ENCODE measurements at places on chromosomes 5 and 9.

- DNase-seq = no peak
These were observed 264.8 kb upstream of the TRIM32 start for GRCh38 chr9:116422119-116422979.

DNA sequence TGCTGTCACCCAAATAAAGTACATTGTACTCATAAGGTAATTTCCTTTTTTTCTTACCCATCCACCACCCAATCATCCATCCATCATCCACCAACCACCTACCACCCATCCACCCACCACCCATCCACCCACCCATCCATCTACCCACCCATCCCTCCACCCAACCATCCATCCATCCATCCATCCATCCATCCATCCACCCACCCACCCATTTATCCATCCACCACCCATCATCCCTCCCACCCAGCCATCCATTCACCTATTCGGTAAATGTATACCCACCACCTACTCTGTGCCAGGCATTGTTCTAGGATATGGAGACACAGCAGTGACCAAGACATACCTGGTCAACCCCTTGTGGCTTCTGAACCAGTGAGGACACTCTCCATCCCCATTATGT, 25.1 kb downstream of the MGAT1 start:
- no peak for DNase-seq

DNA sequence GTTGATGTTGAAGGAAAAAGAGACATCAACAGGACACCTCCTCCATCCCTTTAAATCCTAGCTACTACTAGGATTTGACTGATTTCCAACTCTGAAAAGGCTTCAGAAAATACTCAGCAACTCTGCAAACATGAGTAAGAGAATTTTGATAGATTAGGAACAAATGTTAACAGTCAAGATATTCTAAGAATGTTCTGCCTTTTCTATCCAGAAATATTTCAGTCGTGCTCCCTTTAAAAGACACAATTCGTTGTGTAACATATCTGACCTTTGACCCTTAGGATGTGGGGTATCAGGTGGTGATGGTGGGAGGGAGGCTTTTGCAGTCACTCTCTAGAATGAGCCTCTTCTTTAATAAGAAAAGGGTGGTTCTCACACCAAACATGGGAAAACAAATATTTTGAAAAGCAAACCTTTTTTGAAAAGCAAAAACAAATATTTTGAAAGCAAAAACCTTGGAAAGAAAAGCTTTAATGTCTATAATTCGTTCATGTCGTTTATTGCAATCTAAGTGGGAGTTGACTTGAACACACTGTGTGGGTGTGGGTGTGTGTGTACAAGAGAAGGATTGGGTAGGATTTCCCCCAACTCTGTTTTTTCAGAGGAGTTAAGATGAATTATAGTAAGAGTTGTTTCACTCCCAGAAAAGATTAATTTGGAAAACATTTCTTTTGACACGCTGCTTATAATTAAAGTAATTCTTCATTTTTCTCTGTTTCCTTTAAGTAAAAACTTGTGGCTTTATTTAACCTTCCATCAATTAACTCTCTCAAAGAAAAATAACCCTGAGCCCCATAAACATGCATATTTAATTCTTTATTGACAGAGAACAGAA, 152.8 kb downstream of the TMEM167A start:
- no peak for DNase-seq

GRCh38 chr5:78509145-78509865, 139.3 kb downstream of the LHFPL2 start:
- no peak for DNase-seq

DNA sequence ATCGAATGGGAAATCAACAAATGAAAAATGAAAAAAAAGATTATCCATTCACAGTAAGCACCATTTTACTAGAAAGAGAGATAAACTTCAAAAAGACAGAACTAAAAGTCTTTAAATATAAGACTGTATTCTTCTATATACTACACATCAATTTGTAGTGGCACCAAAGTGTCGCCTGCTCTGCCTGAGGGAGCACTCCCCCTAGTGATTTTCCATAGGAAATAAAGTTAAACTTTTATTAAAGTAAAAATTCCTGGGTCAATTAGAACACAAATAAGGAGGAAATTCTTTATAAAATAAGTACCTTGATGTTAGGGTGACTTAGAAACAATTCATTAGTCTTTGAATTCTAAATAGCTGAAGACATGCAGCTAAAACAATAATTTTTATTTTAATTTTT, 9.7 kb downstream of the RAD1 start:
- DNase-seq = no peak

DNA sequence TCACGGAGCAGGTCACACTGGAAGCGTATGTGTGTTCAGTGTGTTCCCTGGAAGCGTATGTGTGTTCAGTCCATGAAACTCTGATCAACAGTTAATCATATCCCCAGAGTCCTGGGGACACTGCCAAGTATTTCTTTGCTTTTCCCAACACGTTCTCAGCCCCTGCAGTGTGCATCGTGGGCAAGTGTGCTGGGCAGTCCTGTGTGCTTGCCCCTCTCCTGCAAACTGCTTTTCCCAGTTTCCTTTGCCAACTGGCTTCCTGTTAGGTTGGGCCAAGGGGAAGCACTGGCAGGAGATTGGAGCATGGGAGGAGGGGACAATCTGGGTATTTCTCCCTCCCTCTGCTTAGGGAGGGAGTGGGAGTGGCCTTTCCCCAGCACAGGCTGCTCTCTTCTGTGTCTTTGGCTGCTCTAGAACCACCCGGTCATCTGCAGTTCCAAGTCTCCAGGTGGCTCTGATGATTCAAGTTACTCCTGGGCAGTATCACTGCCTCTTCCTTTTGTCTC, 36.8 kb upstream of the NEK6 start:
- no peak for DNase-seq
